GM18507 (cell line): ENCODE measurements at places on chromosomes 4 and X.

DNA sequence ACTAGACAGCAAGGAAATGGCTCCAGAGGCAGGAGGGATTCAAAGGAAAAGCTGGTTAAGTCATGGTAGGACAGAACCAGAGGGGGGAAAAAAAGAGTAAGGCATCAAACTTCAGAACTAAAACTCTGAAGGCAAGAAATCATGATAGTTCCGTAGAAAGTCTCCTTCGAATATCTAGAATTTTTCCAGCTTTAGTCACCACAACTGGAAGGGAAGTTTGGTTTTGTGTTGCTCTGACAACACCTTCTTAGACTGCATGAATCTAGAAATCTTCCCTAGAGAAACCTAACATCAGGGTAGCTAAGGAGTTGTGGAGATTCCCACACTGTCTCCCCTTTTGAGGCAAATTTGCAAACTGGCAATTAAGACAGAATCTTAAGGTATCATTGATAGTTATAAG is 33.7 kb downstream of the AMMECR1 start:
- no peak for DNase-seq

GRCh38 chr4:64079316-64079715 is 329.9 kb downstream of the TECRL start:
- DNase-seq, result no peak

GRCh38 chr4:53021754-53022512 is 159.8 kb downstream of the RASL11B start:
- no peak for DNase-seq

DNA sequence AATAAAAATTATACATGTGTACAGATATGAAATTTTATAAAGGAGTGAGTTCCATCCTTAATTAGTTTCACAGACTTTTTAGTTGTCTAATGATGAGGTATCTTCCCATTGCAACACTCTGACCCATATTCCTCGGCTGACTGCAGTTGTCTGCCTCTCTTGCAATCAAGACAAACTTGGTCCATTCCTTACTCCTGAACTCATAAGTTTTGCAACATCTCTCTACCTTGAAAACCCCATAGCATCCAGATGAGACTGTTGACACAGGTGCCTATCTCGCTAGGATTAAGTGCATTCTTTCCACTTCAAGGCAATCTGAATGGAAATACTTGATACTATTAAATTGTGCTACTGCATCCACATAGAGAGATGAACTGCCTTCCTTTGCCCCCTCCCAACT is 2.3 kb downstream of the XKRX start:
- no peak for DNase-seq

DNA sequence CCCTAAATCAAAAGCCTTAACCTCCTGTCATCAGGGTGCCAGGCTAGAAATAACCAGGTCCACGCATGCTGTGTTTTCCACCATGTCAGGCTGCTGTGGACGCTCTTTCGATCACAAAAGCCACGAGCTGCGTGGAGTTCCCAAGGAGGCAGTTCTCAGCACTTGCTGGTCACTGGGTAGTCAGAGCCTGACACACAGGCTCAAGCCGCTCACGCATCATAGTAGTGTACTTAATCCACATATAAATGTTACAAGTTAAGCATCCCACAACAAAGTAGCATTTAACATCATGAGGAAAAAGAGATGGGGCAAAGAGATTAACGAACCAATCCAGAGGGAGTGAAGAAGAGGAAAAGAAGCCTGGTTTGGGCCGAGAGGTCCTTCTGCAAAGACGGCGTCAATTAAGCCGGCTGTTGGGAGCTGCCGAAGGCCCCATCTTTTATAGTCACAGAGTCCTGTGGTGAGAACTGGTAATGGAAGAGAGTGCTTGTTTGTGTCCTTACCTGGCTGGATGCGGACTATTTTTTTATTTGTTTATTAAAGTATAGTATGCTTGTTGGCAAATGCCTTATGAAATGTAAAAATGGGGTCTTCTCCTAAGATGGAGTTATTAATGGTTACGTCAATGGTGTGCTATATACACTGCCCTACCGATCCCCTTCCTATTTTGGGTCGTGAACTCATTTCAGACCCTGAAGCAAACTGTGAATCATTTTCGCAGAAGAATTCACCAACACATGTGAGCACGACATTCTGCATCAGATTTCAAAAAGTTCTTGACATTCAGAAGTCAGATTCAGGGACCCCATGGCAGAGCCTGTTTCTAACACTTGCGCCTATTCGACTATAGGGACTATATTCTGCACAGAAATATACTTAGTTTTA is 675 bp downstream of the PRIMPOL start:
- DNase-seq, result no peak

DNA sequence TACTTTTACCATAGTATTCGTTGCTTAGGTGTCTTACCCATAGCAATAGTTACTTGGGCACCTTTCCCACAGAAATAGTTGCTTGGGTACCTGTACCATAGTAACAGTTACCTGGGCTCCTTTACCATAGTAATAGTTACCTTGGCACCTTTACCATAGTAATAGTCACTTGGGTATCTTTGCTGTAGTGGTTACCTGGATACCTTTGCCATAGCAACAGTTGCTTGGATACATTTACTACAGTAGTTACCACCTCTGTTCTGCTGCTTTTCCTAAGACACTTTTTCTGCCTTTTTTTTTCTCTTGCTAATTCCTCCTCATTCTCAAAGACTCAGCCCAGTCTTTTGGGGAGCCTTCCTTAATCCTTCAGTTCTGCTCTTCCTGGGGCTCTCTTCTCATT is 272.8 kb upstream of the PUDP start:
- DNase-seq, result no peak

GRCh38 chr4:80101071-80101791 is 28.2 kb upstream of the ANTXR2 start:
- DNase-seq, result no peak

GRCh38 chrX:55161581-55161980 is 58.6 kb upstream of the PAGE5 start:
- DNase-seq, result no peak
